Activated CD4-positive, alpha-beta T cell treated with anti-CD3 and anti-CD28 coated beads, Interleukin-2, amount 50 U/mL, for 16 hours (primary cell): ENCODE measurements at places on chromosomes 2 and 18.

DNA sequence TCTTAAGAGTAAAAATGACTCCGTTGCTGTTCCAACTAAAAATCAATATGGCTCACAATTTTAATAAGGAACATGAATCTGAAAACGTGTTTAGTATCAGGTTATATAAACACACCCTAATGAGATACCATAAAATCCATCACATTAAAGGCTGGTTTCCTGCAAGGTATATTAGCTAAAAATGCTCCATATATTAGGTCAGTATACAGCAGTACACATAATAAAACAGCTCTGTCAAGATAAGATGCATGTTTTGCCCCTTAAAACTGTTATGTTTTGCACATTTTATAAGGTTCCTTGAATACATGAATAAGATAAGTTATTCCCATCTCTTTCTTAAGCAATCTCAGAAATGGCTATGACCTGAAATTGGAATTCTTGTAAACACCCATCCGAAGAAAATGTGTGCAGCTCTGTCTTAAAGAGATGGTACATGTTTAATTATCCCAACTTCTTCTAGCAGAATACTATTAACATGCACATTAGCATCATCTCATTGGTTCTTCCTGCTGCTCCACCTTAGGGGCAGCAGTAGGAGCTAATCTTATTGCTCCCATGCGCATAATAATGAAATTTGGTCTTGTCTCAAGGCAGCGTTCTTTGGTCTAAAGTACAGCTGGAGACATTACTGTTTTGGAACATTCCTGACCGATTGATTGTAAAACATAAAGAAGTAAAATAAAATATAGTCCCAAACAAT lies 836.1 kb upstream of the FANCL start:
- no peak for DNase-seq

DNA sequence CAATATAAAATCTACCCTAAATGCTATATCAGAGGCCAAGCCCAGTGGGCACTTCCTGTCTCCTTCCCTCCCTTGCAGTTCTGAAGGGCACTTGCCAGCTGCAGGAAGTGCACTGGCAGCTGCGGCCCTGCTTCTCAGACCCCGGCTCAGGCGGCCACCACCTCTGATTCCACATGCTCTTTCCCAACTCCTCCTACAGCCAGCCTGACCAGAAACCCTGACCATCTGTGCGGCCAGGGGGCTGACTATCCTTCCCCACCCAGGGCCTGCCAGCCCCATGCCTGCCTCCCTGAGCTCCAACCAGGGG lies 88.6 kb downstream of the ZBTB7C start:
- no peak for DNase-seq

DNA sequence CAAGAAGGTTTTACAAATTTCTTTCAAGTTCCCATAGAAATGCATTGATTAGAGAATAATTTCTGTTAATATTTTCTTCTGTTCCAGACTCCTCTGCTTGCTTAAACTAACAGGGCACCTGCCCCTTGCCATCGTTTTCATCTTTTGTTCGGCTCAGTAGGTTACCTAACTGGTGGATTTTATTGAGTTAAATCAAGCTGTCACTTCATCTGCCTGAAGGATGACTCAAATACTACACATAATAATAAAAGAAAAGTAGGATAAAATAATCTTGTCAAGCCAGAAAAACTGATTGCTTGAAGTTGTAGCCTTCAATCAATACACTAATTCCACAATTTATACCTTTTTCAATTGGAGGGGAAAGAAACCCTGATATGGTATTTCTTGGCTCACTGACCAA lies 234.0 kb downstream of the NR4A2 start:
- no peak for DNase-seq

DNA sequence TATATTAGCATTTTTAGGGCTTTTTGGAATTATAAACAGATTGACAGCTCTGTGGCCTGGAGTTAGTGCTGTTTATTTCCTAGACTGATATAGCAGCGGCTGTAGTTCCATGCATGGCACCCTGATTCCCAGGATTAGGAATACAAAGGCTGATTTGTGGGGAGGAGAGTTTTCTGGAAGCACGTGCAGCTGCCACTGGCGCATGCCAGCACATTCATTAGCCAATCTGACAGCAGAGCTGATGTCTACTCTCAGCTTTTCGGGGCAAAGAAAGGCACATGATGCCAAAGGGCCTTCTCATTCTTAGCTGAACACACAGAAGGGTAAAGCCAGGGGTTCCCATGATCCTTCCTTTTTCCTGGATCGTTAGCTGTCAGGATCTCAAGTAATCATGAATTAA lies 45.7 kb upstream of the RAPH1 start:
- DNase-seq, result no peak

DNA sequence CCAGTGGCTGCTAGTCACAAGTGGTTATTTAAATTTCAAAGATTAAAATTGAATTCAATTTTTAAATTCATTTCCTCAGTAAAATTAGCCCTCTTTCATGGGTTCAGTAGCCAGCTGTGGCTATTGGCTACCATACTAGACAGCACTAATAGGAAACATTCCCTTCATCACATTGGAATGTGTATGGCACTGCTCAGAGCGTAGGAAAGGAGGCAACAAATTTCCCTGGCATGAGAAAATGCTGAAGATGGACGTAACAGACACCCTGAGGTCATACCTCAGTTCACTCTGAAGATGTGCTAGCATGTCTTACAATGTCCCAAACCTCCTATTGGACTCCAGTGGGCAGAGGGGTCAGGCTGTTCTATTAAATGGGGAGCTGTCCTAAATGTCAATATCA lies 96.4 kb downstream of the C1QL2 start:
- DNase-seq, result no peak

DNA sequence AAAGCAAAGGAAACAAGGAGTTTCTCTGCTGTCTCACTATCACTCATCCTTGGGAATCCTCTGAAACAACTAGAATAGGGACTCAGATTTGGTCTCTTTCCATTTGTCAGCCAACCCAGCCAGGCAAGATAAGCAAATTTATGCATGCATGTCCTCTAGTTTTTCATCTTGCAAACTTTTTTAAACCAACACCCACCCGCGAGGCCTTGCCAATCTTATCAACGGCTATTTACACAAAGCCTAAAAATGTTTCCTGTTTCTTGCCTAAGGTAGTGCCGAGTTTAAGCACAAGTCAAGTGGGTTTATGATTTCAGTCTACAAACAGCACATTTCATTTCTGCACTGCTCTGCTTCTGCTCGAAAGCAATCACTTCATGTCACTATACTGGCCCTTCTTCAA lies 240.9 kb downstream of the STK39 start:
- no peak for DNase-seq

DNA sequence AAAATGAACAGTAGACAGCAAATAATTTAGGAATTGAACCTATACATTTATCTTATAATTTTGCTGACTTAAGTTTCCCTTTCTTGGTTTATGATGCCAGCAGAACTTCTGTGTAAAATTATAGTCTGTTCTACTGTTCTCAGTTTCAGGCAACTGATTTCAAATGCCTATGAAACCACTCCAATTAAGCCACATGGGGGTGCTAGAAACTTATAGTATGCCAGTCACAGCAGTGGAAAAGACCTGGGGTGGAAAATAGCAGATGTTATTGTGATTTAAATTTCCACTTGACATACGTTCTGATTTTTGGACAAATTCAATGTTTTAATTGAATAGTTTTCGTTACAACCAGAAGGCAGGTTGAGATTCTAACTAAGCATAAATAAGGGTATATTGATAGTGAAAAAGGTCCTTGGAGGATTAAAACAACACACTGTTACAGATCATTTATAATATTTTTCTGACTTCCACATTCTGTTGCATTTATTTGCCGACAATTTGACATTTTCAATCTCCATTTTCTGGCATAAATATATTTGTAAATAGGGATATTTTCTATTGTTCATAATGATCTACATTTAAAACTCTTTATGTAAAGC lies 61.4 kb downstream of the CPS1 start:
- DNase-seq, result peak; percentile 23

- DNase-seq, result peak; percentile 6
These were observed 632.4 kb downstream of the NYAP2 start for GRCh38 chr2:226031647-226032501.

DNA sequence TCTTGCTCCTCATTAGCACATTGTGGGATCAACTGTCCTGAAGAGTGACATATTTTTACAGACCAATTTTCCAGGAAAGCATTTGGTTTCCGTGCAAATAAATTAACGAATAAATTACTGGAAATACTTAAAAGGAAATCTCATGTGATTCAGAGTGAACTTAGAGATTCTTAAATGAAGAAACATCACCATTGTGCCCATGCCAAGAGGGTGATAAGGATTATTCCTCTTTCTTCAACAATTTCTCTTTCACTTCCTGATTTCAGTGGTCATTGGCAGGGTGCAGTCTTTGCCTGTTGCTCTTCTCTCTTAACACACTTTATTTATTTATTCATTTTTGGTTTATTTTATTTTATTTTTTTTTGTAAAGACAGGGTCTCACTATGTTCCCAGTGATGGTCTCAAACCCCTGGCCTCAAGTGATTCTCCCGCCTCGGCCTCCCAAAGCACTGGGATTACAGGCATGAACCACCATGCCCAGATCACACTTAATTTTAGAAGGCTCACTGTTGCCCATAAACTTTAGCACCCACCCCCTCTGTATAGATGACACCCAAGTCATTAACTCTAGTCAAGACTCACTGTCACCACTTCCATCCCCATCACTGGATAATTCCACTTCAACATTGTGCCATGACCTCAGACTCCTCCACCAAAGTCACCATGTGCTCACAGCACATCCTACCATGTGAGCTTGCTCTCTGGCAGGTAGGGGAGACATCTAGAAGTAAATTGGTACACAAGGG lies 92.6 kb upstream of the CERS6 start:
- no peak for DNase-seq

DNA sequence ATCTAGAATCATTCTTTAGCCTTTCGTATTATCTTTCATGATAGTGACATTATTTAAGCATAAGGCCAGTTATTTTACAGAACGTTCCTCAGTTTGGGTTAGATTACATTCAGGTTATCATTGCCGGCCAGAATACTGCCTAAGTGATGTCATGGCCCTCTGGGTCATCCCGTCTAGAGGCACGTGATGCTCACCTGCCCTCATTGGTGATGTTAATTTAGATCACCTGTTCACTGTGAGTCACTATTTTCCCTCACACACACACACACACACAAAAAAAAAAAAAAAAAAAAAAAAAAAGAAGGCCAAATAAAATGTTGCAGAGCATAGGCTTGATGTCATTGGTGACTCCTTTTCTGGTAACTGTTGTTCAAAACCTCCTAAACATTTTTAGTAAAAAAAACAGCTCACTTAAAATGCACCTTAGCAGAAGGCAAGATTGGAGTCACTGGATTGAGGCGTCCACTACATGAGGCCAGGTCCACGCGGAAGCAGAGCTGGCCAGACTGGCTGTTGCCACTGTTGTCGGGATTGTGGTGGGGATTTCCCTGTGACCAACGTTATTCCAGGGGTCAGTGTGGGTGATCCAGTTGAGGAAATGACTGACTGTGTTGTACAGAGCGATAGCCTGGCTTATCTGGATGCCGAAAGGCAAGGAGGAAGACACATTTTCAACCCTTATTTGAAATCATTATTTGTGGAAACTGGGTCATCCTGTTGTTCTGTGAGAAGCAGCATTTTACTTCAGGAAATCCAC lies 52.1 kb upstream of the CNGA3 start:
- DNase-seq, result no peak

- DNase-seq, result no peak
These were observed 128.7 kb downstream of the SATB2 start for GRCh38 chr2:199329031-199329430.

- DNase-seq, result no peak
These were observed 17.2 kb downstream of the LNPK start for GRCh38 chr2:175984846-175985245.

GRCh38 chr2:217220228-217221013 lies 360.6 kb upstream of the TNP1 start:
- DNase-seq, result no peak

DNA sequence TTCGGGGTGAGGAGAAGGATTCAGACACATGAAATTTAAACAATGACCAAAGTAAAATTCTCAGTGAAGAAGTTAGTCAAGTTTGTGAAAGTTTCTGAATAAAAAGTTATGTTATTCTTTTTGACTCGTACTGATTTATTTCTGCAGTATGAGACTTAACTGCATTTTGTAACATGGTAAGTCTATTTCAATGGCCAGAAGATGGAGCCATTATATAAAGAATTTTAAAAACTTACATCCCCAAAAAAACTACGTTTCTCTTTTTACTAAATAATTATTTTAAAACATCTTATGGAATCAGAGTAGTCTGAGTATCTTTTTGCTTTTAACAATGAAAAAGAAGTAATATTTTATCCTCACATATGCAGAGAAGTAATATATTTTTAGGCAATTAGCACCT lies 51.4 kb upstream of the SCN1A start:
- no peak for DNase-seq

- no peak for DNase-seq
These were observed 6.7 kb upstream of the PNO1 start for GRCh38 chr2:68151037-68151436.

DNA sequence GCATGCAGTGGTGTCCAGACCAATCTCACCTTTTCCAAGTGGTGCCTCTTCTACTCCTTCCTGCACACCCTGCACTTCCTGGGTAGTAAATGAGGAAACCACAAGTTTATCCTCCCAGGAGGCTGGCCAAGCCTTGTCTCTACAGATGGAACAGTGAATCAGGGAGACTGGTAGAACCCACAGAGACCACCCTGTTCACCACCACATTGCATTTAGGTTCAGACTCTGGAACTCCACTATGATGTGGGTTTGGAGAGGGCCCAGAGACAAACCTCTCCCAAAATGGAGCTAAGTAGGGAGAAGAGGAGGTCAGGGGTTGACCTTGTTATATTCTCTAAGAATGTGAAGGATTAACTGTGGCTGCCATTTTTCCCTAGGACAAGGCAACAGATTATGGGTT lies 102.8 kb upstream of the FZD7 start:
- DNase-seq, result no peak

GRCh38 chr18:4869155-4869554 lies 327.9 kb downstream of the AKAIN1 start:
- no peak for DNase-seq

- no peak for DNase-seq
These were observed 516.2 kb upstream of the MYT1L start for GRCh38 chr2:2847209-2847676.

- DNase-seq, result peak; percentile 86
These were observed 209.4 kb upstream of the CXCR4 start for GRCh38 chr2:136327162-136327852.

DNA sequence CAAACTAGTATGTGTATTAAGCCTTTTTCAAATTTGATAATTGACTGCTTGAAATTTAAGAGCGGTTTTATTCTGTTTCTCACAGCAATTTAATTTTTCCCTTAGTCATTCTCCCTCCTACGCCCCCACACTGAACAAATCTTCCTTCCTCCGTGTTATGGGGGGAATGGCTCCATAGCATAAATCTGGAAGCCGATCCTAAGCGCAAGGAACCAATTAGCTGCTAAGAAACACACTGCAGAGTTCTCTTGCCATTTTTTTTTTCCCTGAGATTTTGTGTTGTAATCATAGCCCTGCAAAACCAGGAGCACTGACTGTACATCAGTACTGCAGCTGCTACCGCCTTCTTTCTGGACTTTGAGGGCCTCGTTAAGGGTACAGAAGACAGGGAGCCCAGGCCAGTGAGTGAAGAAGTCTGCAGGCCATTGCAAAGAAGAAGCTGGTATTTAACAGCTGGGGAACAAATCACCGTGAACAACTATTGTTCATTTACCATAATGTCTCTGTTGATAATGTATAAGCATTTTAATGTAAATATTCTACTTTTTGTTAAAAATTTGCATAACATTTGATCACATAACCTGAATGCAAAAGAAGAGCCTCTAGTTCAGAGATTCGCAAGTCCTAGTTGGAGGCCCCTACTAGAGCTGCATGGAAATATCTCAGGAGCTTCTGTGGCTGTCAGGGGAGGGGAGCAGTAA lies 264.0 kb downstream of the LRATD1 start:
- no peak for DNase-seq

- no peak for DNase-seq
These were observed 749.2 kb upstream of the CRIM1 start for GRCh38 chr2:35606394-35606793.
